Naive thymus-derived CD8-positive, alpha-beta T cell (primary cell): ENCODE measurements at places on chromosomes 7 and 10. TPM values are rescaled to one million over a fixed set of nuclear protein-coding genes. Genes with fewer than 3 reads are reported as not detected.

SPDYE1 gene
- polyA plus RNA-seq = 0.12 TPM

DKK1 gene
- polyA plus RNA-seq = not detected

FLNC gene
- not detected for polyA plus RNA-seq

GRCh38 chr7:92798517-92799249 lies 37.7 kb downstream of the CDK6 start:
- no peak for DNase-seq
- no peak overlapping the region for H3K4me3 ChIP-seq
- no peaks in the 10 kb centered on the region for H3K27me3 ChIP-seq
- peaks cover 32% of the 10 kb centered on the region for H3K4me1 ChIP-seq
- no peak overlapping the region for H3K27ac ChIP-seq

GRCh38 chr7:70775570-70776156 lies 356.3 kb upstream of the GALNT17 start:
- peaks cover 18% of the 10 kb centered on the region for H3K27me3 ChIP-seq
- no peak overlapping the region for H3K27ac ChIP-seq
- H3K4me1 ChIP-seq = peaks cover 10% of the 10 kb centered on the region

GRCh38 chr10:129710510-129710847 lies 243.4 kb downstream of the MGMT start:
- H3K4me1 ChIP-seq = peaks cover 4% of the 10 kb centered on the region
- H3K4me3 ChIP-seq = no peak overlapping the region
- peaks cover 21% of the 10 kb centered on the region for H3K36me3 ChIP-seq
- H3K27me3 ChIP-seq = no peaks in the 10 kb centered on the region
- H3K27ac ChIP-seq = no peak overlapping the region

- H3K4me1 ChIP-seq = no peaks in the 10 kb centered on the region
- H3K27me3 ChIP-seq = peaks cover 40% of the 10 kb centered on the region
- H3K4me3 ChIP-seq = no peak overlapping the region
- DNase-seq = no peak
- no peak overlapping the region for H3K27ac ChIP-seq
Observed at GRCh38 chr7:42493436-42494198, 256.6 kb upstream of the GLI3 start.

- peak; percentile 38 for DNase-seq
- H3K4me3 ChIP-seq = peak overlapping the region; percentile 92
- H3K27me3 ChIP-seq = peaks cover 13% of the 10 kb centered on the region
- no peaks in the 10 kb centered on the region for H3K36me3 ChIP-seq
Observed at GRCh38 chr7:101017064-101017777, 2.7 kb upstream of the MUC17 start.

DNA sequence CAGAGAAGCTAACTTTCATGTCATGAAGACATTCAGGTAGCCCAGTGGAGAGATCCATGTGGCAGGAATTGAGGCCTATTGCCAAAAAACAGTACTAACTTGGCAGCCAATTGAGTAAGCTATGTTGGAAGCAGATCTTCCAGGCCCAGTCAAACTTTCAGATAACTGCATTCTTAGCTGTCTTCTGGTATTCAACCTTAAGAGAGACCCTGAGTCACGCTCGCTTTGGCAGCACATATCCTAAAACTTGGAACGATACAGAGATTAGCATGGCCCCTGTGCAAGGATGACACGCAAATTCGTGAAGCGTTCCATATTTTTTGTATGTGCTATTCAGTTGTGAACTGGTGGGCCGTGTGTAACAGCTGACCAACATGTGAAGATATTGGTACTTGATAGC lies 17.6 kb upstream of the ZNF518A start:
- H3K4me1 ChIP-seq = no peaks in the 10 kb centered on the region
- H3K36me3 ChIP-seq = peaks cover 27% of the 10 kb centered on the region
- H3K27me3 ChIP-seq = peaks cover 58% of the 10 kb centered on the region
- no peak overlapping the region for H3K27ac ChIP-seq
